Muscle of arm (tissue), 14 donors: ENCODE measurements at places on chromosomes 5 and 9. TPM values are rescaled to one million over a fixed set of nuclear protein-coding genes. Genes with fewer than 3 reads are reported as not detected.

DNA sequence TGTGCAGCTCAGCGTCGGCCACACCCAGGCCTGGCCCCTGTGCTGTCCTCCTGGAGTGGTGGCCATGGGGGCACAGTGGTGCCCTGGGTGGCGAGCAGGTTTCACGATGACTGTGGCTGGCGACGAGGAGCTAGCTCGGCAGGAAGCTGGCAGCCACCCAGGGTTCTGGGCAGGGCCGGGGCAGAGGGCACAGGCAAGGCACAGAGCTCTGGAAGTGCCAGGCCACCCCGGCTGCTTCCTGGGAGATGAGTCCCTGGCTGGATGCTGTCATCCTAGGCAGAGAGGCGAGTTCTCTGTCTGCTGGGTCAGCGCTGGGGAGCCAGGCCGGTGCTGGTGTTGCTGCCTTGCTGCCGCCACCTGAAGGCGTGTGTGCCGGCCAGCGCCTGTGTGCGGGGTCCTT is 51.7 kb downstream of the RXRA start:
- no peak for DNase-seq

DNA sequence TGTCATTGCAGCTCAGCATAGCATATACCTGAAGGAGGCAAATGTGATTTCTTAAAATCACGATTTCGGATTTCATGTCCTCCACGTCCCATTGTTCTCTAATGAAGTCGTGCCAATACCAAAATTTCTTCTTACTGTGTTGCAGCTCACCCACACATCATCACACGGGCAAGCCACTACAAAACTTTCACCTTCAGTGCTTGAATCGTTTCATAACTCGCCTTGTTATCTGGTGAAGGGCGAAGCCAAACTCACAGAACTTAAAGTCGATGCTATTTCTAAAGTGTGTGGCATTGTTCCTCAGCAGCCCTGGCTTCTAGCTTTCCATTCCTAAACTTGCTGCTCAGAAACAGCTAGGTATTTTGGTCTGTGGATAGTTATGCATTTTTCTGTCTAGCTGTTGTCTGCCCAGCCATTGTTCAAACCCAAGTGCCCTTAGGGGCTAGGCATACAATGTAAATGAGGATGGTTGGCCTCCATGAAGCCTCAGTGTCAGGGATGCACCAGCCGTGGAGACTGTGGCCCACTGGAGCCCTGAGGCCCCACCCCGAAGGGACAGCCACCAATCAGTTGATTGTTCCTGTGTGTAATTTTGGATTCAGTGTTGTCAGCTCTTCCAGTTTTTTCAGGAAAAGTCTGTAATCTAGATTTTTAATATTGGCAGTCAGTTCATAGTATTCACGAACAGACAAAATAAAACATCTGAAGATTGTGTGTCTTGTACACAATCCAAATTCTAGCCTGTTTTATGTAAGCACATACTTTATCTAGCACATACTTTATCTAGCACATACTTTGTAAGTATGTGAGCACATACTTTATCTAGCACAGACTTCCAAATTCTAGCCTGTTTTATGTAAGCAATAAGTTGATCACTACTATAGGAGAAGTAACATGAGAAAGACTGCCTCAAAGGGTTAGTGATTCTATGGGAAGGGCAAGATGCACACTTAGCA is 112.8 kb downstream of the DAPK1 start:
- DNase-seq = no peak

- DNase-seq = no peak
Measured at GRCh38 chr5:43401827-43402226, 10.4 kb downstream of the CCL28 start.

GRCh38 chr5:63878788-63879187 is 83.5 kb downstream of the HTR1A start:
- no peak for DNase-seq

GRCh38 chr5:95668728-95669127 is 14.1 kb downstream of the SPATA9 start:
- no peak for DNase-seq

- DNase-seq = no peak
Measured at GRCh38 chr5:137636830-137637714, 98.8 kb downstream of the KLHL3 start.

The LHX3 gene
- polyA plus RNA-seq = not detected

GRCh38 chr5:98128846-98129245 is 644.6 kb upstream of the RGMB start:
- DNase-seq = no peak

- DNase-seq = peak; percentile 72
Measured at GRCh38 chr5:159049844-159050315, 49.8 kb downstream of the EBF1 start.

GRCh38 chr5:180605554-180606214 is 14.4 kb upstream of the SCGB3A1 start:
- DNase-seq = no peak

The CD274 gene
- polyA plus RNA-seq = 1.6 TPM

- DNase-seq = peak; percentile 16
Measured at GRCh38 chr9:12464910-12465512, 228.2 kb upstream of the TYRP1 start.

GRCh38 chr5:97559827-97560598 is 377.0 kb upstream of the RIOK2 start:
- DNase-seq = peak; percentile 41

- no peak for DNase-seq
Measured at GRCh38 chr9:94780516-94780950, 54.0 kb downstream of the AOPEP start.

DNA sequence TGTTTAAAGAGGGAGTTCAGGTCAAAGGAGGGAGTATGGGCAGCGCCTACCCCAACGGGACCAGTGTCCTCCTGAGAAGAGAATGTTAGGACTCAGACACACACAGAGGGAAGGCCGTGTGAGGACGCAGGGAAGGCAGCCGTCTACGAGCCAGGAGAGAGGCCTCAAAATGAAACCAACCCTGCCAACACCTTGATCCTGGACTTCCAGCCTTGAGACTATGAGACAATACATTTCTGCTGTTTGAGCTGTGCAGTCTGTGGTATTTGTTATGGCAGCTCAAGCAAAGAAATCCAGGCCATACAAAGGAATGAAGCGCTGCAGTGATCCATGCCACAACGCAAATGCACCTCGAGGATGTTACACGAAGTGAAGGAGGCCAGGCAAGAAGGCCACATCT is 97.9 kb downstream of the COL23A1 start:
- no peak for DNase-seq

The CARTPT gene
- not detected for polyA plus RNA-seq

- no peak for DNase-seq
Measured at GRCh38 chr5:171433982-171434676, 14.7 kb downstream of the FGF18 start.

- DNase-seq = no peak
Measured at GRCh38 chr5:175679411-175679810, 21.5 kb downstream of the HRH2 start.

DNA sequence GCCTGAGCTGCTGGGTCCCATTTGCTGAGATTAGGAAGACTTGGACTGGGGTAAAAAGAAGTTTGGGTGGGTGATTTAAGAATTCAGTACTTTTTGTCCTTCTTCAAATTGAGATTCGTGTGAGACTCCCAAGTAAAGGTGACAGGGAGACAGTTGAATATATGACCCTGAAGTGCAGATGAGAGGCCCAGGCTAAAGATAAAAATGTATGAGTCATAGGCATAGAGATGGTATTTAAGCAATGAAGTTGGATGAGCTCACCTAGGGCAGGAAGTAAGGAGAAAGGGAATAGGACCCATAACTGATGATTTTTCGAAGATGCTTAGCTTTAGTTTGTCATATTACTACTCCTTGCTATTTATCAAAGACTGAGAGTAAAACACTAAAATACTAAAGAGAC is 255.9 kb upstream of the ADRA1B start:
- DNase-seq = no peak

GRCh38 chr9:124803911-124804310 is 27.0 kb downstream of the OLFML2A start:
- DNase-seq = no peak

The CCDC183 gene
- 1.5 TPM for polyA plus RNA-seq
